Regular cardiac myocyte (primary cell): ENCODE measurements at places on chromosomes 7 and 10. TPM values are rescaled to one million over a fixed set of nuclear protein-coding genes. Genes with fewer than 3 reads are reported as not detected.

HTRA1 gene
- 82.4 and 232 TPM in 2 replicates for total RNA-seq

SORCS1 gene
- total RNA-seq = not detected in 2 replicates

GPR37 gene
- not detected in 2 replicates for total RNA-seq

HOXA13 gene
- under 0.01 TPM in 1 of 2 replicates, not detected in the other for total RNA-seq

NPSR1 gene
- total RNA-seq = not detected in 2 replicates

INHBA gene
- total RNA-seq = 47.5 and 83.4 TPM in 2 replicates

TBXAS1 gene
- total RNA-seq = 0.19 and 1.4 TPM in 2 replicates

SLC16A9 gene
- total RNA-seq = 4.5 and 18.0 TPM in 2 replicates

GSAP gene
- 2.9 and 11.0 TPM in 2 replicates for total RNA-seq

NT5C3A gene
- 16.1 and 18.6 TPM in 2 replicates for total RNA-seq

ANKRD61 gene
- under 0.01 TPM in 2 replicates for total RNA-seq
